Stimulated activated CD4-positive, alpha-beta T cell treated with anti-CD3 and anti-CD28 coated beads, Interleukin-12 subunit alpha, Interleukin-12 subunit beta, amount 100 ng/mL, for 24 hours (primary cell): ENCODE measurements at places on chromosomes 7 and 10.

DNA sequence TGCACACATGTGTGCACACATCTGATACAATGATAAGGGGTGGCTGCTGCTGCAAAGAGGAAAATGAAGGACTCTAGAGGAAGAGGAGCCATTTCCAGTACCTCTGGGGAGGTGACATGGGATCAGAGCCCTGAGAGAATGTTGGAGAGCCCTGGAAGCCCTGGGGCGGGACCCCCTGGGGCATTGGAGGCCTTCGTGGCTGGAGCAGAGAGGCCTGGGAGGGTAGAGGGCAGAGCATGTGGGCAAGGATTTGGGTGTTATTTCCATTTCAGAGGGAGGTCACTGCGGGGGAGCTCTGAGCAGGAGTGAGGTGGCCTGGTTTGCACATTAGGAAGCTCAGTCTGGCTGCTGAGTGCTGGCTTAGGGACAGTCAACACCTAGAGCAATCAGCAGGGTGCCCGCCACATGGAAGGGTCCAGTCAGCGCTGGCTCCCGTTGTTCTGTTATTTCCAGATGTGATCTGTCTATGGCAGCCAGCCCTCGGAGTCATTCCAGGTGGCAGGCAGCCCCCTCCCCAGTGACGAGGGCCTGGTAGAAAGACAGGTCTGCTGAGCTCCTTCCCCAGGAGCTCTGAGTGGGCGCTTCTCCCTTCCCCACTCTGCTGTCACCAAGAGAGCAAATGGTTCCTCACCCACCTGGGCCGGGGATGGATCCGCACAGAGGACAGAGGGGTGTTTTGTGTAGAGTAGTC, 24.1 kb upstream of the BTBD16 start:
- DNase-seq: no peak

DNA sequence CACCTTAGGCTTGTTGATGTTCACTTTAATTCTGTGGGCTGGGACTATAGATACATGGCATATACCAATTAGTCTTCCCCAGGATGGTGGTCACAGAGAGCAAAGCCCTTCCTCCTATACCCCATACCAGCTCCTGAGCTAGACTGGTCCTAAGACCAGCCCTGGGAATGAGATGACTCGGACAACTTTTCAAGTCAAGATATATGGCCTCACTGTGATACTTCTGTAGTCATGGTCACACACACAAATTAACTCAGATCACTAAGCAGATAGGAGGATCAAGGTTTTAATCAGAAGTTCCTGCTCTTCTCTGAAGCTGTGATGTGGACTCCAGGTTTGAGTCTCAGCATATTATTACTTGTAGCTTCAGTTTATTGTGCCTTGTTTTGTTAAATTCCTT, 53.1 kb downstream of the SLK start:
- DNase-seq: no peak

- DNase-seq: no peak
Measured at GRCh38 chr10:86226016-86226415, 140.6 kb downstream of the GRID1 start.

- peak; percentile 8 for DNase-seq
Measured at GRCh38 chr10:12605580-12606405, 256.4 kb downstream of the CAMK1D start.

DNA sequence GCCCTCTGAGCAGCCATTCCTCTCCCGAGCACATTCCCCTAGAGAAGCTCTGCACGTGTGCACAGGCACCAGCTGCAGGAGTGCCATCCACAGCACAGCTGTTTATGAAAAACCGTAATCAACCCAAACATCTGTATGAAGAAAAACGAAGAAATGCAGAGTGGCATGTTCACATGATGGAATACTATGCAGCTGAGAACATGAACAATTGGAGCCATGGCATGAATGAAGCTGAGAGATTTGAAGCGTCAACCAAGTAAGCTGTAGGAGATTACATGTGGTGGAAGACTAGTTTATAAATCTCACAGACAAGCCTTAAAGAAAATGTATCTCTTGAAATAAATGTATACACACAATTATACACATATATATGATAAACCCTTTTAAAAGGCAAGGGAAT, 176.5 kb downstream of the EBF3 start:
- no peak for DNase-seq

- no peak for DNase-seq
Measured at GRCh38 chr7:15475808-15476530, 85.8 kb downstream of the AGMO start.

DNA sequence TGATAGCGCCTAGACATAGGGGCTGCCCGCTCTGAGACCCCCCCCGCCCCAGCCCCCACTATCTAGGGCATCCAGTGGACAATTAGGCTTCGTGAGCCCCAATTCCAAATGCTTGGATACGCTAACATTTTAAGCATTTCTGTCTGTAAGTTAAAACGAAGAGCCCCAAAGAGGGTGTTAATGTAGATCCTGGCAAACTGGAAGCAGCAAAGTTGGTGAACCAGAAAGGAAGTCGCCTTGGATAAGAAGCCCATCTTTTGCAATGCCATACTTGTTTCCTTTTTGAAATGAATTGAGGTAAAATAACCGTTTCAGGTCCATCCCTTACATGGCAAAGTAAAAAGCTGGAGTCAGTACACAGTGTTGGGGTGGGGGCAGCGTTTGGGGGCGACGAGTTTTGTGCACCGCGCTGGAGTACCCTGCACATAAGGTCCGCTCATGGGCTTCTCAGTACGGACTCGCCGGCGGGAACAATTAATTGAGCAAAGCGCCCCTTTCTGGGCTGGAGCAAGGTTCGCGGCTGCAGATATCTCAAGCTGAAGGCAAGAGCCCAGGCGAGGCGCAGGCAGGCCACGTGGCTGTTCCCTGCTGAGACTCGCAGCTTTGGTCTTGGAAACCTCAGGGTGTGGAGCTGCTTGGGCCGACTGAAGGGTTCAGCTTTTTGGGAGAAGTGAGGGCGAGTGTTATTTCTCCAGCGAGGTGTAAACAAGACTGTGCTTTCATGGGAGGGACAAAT, 1.4 kb upstream of the TWIST1 start:
- no peak for DNase-seq

DNA sequence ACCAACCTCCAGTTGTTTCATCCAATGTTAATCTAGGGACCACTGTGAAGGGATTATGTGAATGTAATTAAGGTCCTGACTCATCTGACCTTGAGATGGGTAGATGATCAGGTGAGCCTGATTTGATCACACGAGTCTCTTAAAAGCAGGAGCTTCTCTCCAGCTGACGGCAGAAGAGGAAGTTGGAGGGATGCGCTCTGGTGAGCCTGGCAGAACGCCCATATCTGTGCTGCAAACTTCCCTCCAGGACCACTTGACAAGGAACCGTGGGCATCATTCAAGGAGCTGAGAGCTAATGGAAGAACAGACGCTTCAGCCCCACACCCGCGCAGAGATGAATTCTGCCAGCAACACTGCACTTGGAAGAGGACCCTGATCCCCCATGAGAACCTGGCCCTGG, 642.4 kb downstream of the TNS3 start:
- no peak for DNase-seq

GRCh38 chr10:118594392-118595063, 920 bp downstream of the PRLHR start:
- DNase-seq: no peak

DNA sequence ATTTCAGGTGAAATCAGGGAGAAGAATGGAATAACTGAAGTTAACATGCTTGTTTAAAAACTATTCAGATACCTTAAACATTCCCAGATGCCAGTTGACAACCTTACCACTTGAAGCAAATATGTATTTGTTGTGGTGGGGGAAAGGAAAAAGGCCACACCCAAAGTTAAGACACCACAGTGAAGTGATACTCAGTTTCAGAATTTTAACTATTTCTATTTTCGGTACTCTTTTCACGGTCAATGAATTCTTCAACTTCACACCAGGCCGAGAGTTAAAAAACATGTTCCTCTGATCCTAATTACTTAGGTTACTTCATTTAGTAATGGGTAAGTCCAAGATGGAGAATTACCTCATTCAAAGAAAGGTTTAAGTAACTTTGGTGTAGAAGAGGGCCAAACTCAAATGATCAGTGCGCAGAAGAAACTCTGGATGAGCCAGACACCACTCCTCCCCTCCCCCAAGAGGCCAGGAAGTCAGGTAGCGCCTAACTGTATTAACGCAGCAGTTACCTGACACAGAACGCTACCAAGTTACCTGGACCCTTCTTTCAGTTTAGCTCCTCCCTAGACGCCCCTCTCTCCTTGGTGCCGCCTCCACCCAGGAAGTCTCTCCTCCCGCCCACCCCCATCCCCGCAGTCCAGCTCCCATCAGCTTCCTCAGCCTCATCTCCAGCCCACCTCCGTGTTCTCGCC, 700 bp downstream of the MTPN start:
- peak; percentile 3 for DNase-seq

- no peak for DNase-seq
Measured at GRCh38 chr10:124156524-124157260, 63.3 kb upstream of the CHST15 start.

- no peak for DNase-seq
Measured at GRCh38 chr7:85602196-85602595, 415.3 kb upstream of the SEMA3D start.

- no peak for DNase-seq
Measured at GRCh38 chr10:86592413-86592812, 61.9 kb upstream of the OPN4 start.

DNA sequence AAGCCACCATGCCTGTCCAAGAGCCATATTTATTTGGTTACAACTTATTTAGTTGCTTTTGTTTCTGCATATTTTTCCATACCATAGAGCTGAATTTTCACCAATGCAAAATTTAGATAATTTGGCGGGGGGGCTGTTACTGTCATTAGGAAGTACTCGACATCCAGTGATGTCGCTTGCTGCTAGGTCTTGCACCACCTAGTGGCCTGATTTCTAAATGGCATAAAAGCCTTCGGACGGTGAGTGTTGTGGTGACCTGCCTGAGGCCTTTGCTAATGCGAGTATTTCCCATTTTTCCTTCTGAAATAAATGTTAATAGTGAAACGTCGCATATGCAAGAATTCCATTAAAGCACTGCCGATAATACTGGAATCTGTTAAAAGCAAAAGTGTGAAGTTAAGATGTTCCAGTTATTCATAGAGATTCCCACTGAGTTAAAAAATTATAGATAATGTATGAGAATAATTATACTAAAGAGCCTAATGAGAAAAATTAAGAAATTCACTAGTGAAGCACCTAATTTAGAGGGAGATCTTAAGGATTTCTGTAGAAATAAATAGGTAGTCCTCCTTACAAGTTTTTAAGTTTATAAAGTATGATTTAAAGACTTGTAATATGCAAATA, 86.1 kb upstream of the DNAJB6 start:
- DNase-seq: peak; percentile 40

DNA sequence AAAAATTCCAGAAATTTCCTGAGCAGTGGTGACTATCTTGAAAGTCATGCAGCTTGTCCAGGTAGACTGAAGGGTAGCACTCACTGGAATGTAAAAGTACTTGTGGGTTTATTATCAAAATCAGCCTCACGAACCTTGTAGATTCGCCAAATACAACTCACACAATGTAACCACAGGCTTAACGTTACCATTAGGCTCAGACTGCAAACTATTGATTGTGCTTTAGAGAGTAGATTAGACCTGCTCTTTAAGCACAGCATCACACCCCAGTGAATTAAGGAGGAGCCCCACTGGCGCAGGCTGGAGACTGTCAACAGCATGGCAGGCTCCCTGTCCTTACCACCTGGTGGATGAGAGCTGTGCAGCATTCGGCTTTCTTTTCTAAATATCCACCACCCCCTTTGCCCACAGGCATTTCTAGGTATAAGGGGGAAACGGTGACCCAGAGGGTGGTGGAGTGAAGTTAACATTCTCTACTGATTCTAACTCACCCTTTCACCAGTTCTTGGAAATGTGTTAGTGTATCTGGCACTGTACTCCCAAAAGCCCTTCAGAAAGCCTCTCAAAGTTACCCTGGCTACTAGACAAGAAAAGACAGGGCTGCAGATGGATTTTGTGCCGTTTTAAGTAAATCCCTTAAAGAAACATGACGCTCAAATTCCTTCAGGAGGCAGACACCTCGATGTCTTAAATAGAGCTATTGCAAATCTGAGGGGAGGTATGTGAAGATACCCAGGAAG, 56.6 kb downstream of the GSDME start:
- no peak for DNase-seq

GRCh38 chr10:44195112-44196007, 189.5 kb downstream of the CXCL12 start:
- DNase-seq: no peak

GRCh38 chr7:28036696-28037095, 143.9 kb downstream of the JAZF1 start:
- no peak for DNase-seq

GRCh38 chr7:2947058-2947780, 96.4 kb downstream of the CARD11 start:
- DNase-seq: no peak

DNA sequence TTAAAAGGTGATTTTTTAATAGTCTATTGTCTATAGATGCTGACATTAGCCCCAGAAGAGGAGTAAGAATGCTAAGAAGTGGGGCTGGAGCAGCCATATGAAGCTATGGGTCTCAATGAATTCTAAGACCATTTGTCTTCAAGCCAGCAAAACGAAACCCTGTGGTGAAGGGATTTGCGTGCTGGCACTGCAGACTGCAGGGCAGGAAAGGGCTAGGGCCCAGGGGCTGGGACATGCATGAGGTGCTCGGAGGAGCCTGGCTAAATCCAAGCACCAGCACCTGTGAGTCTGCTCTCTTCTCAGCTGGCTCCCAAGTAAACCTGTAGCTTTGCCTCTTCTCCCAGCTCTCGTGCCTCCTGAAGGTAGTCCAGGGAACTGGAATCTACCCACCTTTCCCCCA, 1.3 kb upstream of the NDST2 start:
- DNase-seq: no peak

- no peak for DNase-seq
Measured at GRCh38 chr7:18320971-18321567, 174.5 kb upstream of the HDAC9 start.

GRCh38 chr10:60429084-60429849, 39.6 kb upstream of the ANK3 start:
- DNase-seq: no peak

- DNase-seq: no peak
Measured at GRCh38 chr7:155972247-155972646, 160.0 kb upstream of the SHH start.

GRCh38 chr7:148230296-148230695, 360.3 kb upstream of the C7orf33 start:
- no peak for DNase-seq

GRCh38 chr10:62451611-62451975, 77.4 kb downstream of the ZNF365 start:
- DNase-seq: no peak

DNA sequence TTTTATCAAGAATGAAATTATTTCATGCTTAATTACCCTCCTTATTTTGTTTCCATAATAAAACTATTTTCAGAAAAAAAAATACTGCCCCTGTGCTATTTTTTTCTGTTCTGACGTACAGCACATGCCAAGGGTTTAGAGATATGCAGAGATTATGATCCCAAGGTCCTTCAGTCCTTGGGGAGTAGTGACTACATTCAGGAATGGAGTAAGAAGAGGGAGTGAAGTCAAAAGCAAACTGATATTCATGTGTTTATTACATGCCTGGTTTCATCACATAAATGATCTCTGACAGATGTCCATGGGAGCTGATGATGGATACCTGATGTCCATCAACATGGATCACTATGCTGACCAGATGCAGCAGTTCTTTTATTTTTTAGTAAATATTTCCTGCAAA, 17.2 kb downstream of the AKAP9 start:
- no peak for DNase-seq
